ENCODE measurements at places on chromosomes 2 and 18.

DNA sequence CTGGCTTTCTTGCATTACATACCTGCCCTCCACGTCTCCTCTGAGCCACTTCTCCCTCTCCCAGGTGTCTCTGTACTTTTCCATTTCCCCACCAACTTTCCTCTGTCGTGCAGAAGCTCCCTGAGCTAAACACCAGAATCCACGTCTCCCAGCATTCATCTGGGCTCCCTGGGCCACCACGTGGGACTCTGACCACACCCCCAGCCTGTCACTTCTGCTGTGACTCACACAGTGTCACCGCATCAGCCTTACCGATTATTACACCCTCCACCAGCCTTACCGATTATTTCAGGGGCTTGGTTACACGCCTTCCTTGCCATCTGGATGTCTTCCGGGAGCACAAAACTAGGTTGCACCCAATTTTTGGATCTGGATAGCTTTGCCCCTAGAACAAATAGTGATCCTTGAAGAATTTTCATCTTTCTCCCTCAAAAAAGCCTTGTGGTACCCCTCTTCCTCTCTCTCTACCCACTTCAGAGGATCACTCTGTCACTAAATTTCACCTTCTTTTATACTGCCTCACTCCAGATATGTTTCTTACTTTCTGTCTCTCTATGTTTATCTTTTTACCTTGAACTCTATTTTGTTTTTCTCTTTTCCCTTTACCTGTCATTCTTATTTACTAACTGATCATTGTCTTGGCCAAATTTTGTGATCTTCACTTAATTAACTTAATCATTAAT lies 136.9 kb upstream of the CAB39 start:
- DNase-seq = peak; percentile 13

DNA sequence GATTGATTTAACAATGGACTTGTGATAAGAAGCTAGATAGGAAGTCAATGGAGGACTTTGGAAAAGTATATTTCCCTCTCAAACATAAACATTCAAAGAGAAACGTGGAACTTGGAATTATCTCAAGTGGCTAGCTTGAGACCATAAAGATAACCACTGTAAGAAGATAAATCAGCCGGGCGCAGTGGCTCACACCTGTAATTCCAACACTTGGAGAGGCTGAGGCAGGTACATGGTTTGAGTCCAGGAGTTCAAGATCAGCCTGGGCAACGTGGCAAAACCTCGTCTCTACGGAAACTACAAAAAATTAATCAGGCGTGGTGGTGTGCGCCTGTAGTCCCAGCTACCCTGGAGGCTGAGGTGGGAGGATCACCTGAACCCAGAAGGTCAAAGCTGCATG lies 405.9 kb upstream of the ACVR2A start:
- no peak for DNase-seq

DNA sequence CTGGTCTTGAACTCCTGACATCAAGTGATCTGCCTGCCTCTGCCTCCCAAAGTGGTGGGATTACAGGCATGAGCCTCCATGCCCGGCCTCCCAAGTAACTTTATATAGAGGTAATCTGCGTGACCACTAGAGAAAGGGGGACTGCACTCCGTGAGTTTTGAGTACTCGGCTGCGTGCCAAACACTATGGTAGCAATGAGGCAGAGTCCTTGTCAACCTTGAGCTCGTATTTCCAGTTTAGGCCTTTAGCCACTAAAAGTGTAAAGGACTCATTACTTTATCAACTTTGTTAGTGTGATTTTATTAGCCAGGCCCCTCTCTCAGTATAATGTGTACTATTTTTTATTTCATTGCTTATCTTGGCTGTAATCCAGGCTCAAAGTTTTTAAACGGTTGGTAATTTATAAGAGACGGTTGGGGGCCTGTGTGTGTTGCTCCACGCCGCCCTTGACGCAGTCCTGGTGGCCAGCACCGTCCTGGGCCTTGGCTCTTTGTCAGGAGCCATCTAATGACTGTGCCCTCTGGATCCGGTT lies 56.2 kb downstream of the ZCCHC2 start:
- DNase-seq = no peak

GRCh38 chr2:58939388-58939787 lies 698.3 kb upstream of the FANCL start:
- DNase-seq = no peak

- DNase-seq = no peak
Observed at GRCh38 chr2:234146087-234146826, 95.8 kb downstream of the SPP2 start.

DNA sequence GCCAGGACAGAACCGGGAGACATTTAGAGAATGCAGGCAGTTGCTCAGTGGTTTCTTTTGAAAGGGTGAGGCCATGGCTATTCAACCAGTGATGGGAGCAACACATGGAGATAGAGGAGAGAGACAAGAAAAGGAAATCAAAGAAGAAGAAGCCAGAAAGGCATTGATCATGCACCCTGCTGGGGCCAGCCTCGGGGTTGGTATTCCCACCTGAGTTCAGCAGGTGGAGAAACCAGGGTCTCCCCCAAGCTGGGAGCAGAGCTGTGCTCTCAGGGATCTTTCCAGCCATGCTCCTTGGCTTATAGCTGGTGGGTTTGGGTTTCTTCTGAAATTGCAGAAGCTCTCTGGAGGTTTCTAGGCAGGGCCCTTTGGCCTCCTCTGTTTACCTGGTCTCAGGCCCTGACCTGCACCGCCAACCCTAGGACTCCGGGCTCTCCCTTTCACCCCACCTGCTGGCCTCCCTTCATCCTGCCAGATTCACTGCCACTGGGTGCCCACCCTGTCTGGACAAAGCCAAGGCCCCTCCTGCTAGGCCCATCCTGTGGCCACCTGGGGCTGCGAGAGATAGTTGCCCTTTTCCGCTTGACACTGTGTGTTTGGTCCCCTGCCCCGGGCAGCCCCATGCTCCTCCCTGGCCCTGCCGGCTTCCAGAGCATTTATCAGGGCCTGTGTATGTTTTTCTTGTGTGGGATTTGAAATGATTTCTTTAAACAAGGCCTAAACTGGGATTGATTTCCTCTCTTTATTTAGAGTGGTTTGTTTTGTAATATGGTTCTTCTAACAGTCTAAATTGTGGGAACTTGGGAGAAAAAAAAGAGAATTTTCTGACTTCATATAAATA lies 126.7 kb downstream of the DDX1 start:
- DNase-seq = no peak

DNA sequence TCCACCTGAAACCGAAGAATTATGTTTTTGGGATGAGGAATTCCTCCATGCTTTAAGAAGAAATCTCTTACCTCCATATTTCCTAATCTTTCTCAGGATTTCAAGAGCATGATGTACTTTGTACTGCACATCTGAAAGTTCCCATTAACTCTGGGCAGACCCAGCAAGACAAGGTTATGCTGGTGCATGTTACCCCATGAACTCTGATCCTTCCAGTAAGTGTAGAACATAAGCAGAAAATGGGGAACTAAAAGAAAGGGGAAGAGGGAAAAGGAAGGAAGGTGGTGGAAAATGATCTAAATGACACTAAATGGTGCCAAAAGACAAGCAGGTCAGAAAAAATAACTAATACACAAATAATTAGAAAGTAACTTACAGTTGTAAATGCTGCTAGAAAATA lies 50.7 kb downstream of the STRN start:
- DNase-seq = no peak

DNA sequence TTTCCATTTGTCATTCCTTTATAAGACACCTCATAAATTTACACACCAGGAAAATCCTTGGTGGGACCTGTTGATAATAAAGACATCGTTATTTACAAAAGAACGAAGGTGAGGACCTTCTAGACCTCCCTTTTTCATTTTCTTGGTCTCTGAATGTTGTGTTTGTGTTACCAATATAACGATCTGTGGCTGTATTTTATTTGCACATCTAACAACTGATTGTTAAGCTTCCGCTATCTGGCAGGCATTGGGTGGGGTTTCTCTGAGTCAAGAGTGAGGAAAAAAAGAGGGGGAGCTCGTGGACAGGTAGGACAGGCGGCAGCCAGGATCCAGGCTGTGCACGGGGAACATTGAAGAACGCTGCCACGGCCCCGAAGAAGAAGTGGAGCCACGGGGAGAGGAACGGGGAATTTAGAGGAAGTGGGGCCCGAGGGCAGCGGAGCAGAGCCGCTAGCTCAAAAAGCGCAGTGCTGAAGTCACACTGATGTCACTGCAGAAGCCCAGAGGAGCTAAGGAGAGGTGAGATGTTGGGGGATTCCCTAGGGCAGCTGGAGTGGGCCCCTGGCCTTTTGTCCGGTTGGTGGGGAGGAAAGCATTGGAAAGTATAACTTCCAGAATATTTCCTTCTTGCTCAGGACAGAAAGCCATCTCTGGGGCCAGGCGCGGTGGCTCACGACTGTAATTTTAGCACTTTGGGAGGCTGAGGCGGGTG lies 20.9 kb upstream of the DNMT3A start:
- DNase-seq = no peak

DNA sequence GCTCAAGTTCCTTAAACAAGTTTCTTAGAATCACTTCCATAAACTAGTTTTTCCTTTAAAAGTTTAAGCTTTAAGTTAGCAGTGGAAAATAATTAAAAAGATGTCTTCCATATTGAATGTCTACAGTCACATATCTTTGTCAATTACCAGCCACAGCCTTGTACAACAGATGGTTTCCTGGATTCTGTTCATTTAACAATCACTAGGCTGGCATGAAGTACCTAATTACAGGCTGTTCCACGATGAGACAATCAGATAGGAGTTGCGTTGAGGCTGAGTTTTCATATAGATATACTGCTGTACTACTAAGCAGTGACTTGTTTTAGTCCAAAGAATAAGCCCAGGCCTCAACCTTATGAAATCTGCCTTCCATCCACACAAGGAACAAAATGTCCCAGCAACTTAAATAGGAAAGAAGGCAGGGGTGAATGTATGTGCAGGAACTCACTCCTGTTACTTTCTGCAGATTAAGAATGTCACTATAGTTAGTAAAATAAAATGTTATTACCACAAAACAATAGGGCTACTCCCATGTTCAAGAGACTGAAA lies 131.0 kb downstream of the ZAP70 start:
- DNase-seq = no peak
